Left kidney (tissue), 8 donors: ENCODE measurements at places on chromosomes 2 and 18.
A peak's percentile ranks its signal among the peaks of the same experiment; 100 is the strongest.

DNA sequence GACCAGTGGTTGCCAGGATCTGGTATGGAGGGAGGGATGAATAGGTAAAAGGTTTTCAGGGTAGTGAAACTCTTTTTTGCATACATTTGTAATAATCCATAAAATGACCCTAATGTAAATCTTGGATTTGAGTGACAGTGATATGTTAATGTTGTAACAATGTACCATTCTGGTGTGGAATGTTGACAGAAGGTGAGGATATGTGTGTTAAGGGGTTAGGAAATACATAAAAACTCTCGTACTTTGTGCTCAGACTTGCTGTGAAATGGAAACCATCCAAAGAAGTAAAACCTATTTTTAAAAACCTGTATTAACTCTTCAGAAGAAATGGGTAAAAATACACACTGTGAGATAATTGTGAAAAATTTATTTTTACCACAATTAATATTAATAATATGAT lies 66.2 kb downstream of the SYT4 start:
- no peak for DNase-seq

- DNase-seq = no peak
Observed at GRCh38 chr18:78894033-78894305, 85.6 kb upstream of the SALL3 start.

DNA sequence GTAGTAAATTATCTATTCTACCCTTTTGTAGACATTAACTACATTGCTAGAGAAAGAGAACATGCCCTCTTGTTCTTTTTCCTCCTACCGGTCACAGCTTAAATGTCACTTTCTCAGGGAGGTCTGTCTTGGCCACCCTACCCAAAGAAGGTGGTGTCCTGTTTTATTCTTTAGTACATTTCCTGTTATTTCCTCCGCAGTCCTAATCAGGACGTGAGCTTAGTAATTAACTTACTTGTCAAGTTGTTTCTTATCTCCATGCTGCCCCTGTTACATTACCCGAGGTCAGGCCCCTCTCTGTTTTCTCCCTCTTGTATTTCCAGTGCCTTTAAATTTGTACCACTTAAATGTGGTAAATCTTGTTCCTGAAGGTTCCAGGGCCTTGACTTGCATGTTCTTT lies 73.7 kb upstream of the RMDN2 start:
- no peak for DNase-seq

- peak; percentile 77 for DNase-seq
Observed at GRCh38 chr2:153478289-153479261, at the start of gene RPRM. RPRM (minus strand) TSS chr2:153478762; CDS start chr2:153478565, 197 bp downstream.

GRCh38 chr18:66564236-66564635 lies 39.7 kb downstream of the CDH19 start:
- no peak for DNase-seq
